ENCODE measurements at places on chromosomes 1 and 21.

DNA sequence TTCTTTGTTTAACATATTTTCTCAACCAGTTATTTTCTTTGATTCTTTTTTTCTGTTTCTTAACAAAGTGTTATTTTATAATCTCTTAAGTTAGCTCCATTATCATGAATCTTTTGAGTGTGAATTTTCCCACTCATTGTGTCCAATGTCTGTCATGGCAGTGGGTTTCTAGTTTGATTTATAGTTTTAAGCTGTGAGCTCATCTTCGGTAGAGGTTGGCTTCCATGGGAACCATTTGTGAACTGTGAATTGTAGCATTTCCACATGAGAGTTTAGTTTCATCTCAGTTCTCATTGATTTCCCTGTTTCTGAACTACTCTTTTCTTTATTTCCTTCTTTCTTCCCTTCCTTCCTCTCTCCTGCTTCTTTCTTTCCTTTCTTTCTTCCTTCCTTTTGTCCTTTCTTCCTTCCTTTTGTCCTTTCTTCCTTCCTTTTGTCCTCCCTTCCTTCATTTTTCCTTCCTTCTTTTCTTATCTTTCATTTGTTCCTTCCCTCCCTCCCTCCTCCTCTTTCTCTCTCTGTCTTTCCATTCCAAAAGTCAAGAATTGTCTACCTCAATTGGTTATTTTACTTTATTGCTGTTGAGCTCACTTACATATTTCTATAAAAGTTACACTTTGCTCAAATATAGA is 3.0 kb upstream of the CRB1 start:
- no peak for DNase-seq

GRCh38 chr1:183487674-183488442 is 15.6 kb downstream of the SMG7 start:
- no peak for DNase-seq

- no peak for DNase-seq
Observed at GRCh38 chr1:9069326-9070100, at the start of gene SLC2A5. SLC2A5 (minus strand) TSS chr1:9069635; CDS start chr1:9069536, 99 bp downstream.

DNA sequence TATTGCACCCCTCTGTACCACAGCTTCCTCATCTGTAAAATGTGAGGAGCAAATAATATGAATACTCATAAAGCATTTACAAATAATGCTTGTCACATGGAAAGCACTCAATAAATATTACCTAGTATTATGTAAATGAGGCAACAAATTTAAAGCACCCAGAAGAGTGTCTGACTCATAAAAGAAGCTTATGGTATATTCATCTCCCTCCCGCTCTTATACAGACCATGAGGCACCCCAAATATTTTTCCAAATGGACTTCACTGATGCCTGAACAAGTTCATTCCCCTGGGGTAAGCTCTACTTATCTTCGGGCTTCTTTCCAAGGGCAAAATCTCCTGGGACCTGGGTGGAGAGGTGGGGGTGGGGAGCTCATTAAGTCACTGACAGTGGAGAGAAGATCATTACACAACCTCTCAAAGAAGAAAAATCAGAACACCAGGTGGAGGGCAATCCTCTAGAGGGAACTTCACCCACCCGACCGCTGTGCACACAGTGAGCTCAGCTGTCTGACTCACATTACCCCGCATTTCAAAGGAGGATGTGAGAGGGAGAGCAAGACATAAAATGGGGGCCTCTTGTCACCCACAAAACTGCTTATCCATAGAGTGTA is 166.2 kb downstream of the ASTN1 start:
- no peak for DNase-seq

All from CD4-positive, alpha-beta memory T cell (primary cell).